ENCODE measurements at places on chromosomes 2 and 18. TPM values are rescaled to one million over a fixed set of nuclear protein-coding genes. Genes with fewer than 3 reads are reported as not detected.
A peak's percentile ranks its signal among the peaks of the same experiment; 100 is the strongest.

The ATG16L1 gene
- 60.8 TPM for total RNA-seq

The MYCN gene
- total RNA-seq: not detected

The SCYGR4 gene
- total RNA-seq: not detected

The MPP4 gene
- total RNA-seq: not detected

The MSTN gene
- not detected for total RNA-seq

The NT5DC4 gene
- not detected for total RNA-seq

The KLHL41 gene
- not detected for total RNA-seq

The ACMSD gene
- total RNA-seq: not detected

The ARHGEF33 gene
- 0.62 TPM for total RNA-seq

The COL5A2 gene
- total RNA-seq: 2.2 TPM

- DNase-seq: no peak
Observed at GRCh38 chr2:36333350-36334012, 22.1 kb upstream of the CRIM1 start.

DNA sequence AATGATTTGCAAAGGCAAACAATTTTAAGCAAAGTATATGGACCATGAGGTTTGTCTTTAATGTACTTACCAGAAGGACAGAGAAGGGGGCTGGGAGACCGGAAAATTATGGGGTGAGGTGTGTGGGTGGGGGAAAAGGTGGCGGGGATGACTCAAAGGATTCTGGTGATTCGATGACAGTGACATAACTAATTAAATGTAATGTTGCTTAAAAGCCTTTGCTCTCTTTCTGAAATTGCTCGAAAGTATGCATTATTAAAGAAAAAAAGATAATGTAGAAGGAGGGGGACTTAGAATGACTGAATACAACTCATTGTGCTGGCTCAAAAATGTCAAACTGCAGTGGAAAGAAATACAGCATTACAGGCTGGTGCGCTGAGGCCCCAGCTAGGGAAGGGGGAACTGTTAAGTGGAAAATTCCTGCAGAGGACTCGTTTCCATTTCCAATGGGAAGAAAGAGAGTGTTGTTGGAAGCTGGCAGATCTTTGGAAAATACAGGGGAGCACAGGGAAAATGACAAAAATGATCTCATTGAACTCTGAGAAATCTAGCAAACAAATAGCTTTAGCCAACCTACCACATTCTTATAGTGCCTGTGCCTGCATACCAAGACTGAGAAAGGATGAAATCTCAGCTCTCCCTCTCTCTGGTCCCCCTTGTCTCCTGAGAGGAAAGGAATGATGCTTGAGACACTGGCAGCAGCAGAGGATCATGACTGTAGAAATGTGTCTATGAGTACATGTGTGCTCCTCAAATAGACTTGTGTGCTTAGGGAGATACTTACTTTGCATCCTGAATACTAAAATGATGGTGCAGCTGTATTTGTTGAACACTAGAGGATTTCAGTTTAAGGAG is 632.4 kb downstream of the NYAP2 start:
- DNase-seq: no peak

GRCh38 chr2:6627316-6627715 is 238.4 kb downstream of the CMPK2 start:
- DNase-seq: no peak

- DNase-seq: no peak
Observed at GRCh38 chr2:45518546-45518945, 92.5 kb downstream of the SRBD1 start.

DNA sequence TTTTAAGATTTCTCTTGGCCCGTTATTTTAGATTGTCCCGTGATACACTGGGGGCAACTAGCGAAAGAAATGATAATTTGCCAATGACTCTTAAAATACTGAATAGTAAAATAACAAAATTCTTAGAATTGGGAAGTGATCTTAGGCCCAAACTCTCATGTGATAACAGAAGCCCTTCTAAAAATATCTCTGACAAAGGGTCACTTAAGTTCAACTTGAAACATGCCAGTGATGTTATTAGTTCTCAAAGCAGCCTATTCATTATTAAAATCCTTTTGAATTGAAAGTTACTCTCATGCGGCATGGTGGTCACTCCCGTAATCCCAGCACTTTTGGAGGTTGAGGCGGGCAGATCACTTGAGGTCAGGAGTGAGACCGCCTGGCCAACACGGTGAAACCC is 920.9 kb downstream of the NRXN1 start:
- no peak for DNase-seq

- peak; percentile 63 for DNase-seq
Observed at GRCh38 chr2:8677646-8678592, 3.9 kb upstream of the ID2 start.

DNA sequence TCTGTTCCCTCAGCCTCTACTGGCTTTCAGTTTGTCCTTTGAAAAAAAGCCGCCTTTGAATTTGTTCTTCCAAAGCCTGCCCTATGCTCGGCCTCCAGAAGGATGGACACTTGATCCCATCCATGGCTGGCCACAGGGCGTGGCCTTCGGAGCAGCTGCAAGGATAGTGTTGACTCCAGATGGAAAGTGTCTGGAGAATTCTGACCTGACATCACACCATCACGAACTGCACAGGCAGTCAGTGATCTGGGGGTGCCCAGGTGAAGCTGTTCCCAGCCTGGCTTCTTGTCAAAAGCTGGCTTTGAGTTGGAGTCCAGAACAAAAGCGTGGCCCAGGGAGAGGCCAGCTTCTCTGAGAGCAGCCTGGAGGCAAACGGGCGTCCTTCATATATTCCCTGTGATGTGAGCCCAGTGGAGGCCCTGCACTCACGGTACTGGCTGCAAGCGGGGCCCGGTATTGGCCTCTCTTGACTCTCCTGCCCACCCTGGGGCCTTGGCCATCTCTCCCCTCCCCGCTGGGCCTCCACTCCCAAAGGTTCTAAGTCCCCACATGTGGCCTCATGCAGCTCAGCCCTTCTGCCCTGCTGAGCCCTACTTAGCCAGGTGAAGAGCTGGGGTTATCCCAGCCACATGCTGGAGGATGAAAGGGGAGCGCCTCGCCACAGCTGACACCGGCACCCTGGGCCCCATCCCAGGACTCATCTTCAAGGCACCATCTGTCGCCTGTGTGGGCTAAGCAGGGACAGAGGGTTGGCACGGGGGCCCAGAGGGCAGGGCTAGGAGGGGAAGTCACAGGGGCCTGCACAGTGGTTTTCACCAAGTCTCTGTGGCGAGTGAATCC is 20.4 kb upstream of the ATOH8 start:
- no peak for DNase-seq

GRCh38 chr2:201957091-201957490 is 76.6 kb upstream of the FZD7 start:
- DNase-seq: no peak

DNA sequence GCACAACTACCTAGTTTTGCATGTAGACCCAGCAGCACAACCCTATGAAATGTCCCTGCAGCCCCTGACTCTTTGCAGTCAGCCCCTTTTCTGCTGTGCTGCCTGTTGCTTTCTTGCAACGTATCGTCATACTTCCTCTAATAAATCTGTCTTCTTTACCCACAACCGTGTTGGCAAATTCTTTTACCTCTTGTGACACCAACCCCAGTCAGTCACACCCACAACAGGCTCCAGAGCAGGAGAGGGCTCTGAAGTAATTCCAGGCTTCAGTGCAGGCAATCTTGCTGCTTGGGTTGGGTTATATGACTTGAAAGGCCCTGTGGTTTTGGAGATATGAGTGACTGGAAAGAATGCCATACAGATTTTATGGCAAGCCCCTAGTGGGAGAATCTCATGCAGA is 79.1 kb upstream of the KCNH7 start:
- DNase-seq: no peak

GRCh38 chr2:84494070-84494469 is 22.2 kb upstream of the DNAH6 start:
- no peak for DNase-seq

- DNase-seq: no peak
Observed at GRCh38 chr2:22604136-22604535, 780.8 kb upstream of the KLHL29 start.

DNA sequence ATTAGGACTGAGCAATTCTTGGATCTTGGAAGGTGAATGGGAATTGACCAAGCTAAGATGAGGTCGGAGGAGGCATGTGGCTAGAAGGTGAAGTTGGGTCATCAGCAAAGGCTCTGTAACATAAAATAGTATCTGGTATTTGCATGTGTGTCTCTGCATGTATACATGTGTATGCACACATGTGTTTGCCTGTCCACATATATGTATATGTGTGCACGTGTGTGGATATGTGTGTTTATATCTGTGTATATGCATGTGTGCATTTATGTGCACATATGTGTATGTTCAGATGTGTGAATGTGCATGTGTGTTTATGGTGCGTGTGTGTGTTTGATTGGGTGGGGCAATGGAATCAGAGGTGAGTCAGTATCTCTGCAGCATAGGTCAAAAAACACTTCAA is 664.3 kb downstream of the CNTNAP5 start:
- DNase-seq: no peak

GRCh38 chr2:45404807-45405297 is 206.2 kb downstream of the SRBD1 start:
- no peak for DNase-seq

DNA sequence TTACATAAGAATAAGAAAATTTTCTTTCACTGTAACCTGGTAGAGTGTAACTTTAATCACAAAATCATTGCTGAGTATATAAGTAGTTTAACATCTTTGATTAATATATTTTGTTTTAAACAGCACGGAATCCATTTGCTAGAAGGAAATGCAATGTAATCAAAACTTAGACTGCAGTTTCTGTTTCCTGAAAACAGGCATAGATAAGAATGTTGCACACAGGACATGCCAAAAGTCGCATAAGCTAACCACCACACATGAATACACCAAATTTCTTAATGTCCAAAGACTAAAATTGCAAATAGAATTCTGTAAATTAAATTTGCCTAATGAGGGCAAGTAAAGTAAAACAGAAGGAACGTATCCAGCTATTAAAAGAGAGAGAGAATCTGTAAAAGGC is 51.0 kb upstream of the SERPINB2 start:
- no peak for DNase-seq

- DNase-seq: no peak
Observed at GRCh38 chr18:24064391-24065100, 50.0 kb downstream of the TTC39C start.

DNA sequence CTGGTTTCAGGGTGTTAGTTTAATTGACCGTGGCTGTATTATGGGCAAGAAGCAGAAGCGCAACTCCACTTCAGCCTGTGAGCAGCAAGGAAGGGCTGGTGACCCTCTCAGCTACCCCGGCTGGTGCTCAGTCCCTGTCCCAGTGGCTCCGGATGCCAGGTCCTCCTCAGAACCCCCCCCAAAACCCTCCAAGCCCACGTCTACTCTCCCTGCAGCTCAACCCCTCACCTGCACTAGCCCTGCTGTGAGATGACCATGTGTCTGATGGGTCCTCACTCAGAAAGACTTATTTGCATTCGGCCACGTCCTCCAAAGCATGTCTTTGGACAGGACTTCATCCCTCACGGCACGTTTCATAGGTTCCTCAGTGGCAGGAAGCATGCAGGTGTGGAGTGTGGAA is 119.7 kb upstream of the ALKAL2 start:
- no peak for DNase-seq

DNA sequence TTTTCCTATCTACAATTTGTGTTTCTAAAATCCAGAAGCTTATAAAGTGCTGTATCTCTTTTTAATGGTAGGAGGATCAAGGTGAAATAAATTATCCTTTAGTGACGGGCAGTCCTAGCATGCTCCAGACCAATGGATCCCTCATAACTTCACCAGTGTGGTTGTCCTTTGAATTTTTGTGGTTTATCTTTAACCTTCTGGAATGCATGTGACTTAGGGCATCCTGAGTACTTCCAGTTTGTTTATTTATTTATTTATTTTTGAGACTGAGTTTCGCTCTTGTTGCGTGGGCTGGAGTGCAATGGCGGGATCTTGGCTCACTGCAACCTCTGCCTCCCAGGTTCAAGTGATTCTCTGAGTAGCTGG is 40.4 kb downstream of the NUP35 start:
- DNase-seq: no peak

GRCh38 chr2:148817210-148817708 is 57.8 kb upstream of the KIF5C start:
- DNase-seq: no peak

GRCh38 chr2:7709907-7710306 is 792.7 kb downstream of the RNF144A start:
- no peak for DNase-seq

- no peak for DNase-seq
Observed at GRCh38 chr2:17306706-17307105, 211.5 kb downstream of the RAD51AP2 start.

DNA sequence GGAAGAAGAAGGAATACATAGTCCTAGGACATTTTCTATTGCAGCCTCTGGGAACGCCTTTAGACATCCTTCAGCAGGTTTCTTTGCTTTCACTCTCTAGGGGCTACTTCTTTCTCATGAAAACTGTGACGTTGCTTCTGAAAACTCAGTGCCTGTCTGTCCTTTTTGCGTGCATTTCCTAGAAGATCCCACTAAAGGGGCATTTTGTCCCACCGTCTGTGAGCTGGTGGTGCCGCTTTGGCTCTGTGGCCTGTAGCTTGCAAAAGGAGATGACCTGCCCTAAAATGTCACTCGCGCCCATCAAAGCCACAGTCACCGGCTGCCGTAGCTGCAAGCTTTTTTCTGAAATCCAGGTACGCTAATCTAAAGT is 579 bp downstream of the STAT4 start:
- no peak for DNase-seq

DNA sequence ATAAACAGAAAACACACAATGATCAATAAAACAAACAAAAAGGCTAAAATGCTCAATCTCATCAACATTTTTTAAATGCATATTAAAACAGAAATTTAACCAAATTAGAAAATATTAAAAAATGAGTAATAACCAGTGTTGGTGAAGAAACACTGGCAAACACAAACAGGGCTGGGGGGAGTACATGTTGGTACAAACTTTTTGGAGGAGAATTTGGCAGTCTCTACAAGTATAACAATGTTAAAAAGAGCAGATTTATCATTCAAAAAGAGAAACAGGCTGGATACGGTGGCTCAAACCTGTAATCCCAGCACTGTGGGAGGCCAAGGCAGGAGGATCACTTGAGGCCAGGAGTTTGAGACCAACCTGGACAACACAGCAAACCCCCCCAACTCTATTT is 13.9 kb downstream of the MOB1A start:
- no peak for DNase-seq

GRCh38 chr2:128319631-128320191 is 1.0 kb upstream of the HS6ST1 start:
- DNase-seq: peak; percentile 30

DNA sequence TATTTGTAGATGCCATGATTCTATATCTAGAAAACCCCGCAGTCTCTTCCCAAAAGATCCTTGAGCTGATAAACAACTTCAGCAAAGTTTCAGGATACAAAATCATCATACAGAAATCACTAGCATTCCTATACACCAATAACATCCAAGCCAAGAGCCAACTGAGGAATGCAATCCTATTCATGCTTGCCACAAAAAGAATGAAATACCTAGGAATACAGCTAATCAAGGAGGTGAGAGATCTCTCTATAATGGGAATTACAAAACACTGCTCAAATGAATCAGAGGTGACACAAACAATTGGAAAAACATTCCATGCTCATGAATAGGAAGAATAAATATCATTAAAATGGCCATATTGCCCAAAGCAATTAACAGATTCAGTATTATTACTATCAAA is 551.4 kb upstream of the SLC39A10 start:
- no peak for DNase-seq
